Stimulated activated CD8-positive, alpha-beta memory T cell treated with anti-CD3 and anti-CD28 coated beads, Interleukin-7, amount 100 ng/mL, for 1 hour (primary cell): ENCODE measurements at places on chromosomes 7 and 10.

DNA sequence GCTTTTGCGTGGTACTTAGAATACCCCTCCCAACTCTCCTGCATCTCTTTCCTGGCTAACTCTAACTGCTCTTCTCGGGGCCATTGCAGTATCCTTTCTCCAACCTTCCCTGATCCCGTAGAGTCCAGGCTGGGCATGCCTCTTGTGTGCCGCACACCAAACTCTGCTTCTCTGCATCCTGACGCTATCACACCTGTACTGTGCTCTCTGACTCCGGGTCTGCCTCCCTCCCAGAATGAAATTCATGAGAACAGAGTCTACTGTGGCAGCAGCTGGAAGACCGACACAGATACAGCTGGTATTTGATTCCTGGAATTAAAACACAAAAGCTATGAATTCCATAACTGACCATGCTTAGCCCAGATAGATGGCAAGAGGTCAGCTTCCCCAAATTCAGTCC, 60.9 kb downstream of the C10orf67 start:
- no peak for DNase-seq

GRCh38 chr10:97755718-97756117, 16.1 kb downstream of the SFRP5 start:
- no peak for DNase-seq

GRCh38 chr10:43145311-43145710, 7.1 kb downstream of the CSGALNACT2 start:
- DNase-seq = no peak

DNA sequence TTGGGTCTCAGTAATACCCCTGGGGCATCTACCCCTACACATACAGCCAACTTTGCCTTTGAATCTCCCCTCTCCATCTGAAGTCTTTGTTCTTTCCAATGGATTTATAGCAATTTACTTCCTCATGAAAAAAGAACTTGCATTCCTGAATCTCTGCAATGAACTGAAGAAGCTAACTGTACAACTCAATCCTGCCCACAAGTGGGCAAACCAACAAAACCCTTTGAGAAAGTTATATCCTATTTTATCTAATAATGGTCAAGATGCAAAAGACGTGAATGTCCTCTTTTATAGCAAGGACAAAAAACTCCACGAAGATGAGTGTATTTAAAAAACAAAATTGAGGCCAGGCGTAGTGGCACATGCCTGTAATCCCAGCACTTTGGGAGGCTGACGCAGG, 991.3 kb downstream of the LRMDA start:
- no peak for DNase-seq

DNA sequence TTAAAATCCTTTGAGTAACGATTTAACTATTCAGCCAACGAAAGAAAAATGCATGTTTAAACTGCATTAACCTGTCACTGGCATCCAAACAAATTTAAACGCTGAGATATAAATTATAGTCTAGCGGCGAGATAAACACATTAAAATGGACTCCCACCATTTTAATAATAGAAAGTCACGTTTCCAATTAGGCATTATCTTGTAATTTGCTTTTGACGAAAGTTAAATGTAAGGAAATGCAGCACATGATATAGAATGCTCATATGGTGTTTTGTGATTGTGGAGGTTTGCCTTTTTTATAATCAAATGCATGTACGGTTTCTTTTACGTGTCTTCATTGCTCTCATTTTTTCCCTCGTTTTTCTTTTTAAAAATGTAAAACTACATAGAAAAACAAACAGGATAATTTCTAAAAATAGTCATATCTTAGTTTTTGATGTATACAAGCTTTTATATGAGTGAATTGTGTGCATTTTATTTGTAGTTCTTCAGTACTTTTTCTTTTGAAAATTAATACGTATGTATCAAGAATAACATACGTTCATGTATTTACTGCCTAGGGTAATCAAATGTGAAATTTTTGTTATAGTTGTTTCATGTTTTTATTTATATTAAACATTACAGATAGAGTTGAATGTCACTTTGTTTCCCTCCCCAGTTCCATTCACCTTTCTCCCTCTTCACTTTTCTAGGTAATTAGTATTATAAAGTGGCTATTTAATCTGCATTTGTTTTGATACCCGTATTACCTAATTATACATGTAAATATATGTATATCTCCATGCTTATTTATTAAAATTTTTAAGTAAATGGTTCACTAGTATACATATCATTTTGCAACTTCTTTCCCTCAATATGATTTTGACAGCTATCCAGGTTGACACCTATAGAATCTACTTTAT, 1.1 kb upstream of the KLF14 start:
- no peak for DNase-seq

- no peak for DNase-seq
Measured at GRCh38 chr10:102868911-102869257, 386 bp upstream of the AS3MT start.
